HT-29 (cell line): ENCODE measurements at places on chromosomes 4 and X.

GRCh38 chrX:102979536-102979935 lies 42.5 kb downstream of the RAB40AL start:
- no peak for DNase-seq

- no peak for DNase-seq
These were observed 17.5 kb downstream of the RFC1 start for GRCh38 chr4:39348371-39349315.

DNA sequence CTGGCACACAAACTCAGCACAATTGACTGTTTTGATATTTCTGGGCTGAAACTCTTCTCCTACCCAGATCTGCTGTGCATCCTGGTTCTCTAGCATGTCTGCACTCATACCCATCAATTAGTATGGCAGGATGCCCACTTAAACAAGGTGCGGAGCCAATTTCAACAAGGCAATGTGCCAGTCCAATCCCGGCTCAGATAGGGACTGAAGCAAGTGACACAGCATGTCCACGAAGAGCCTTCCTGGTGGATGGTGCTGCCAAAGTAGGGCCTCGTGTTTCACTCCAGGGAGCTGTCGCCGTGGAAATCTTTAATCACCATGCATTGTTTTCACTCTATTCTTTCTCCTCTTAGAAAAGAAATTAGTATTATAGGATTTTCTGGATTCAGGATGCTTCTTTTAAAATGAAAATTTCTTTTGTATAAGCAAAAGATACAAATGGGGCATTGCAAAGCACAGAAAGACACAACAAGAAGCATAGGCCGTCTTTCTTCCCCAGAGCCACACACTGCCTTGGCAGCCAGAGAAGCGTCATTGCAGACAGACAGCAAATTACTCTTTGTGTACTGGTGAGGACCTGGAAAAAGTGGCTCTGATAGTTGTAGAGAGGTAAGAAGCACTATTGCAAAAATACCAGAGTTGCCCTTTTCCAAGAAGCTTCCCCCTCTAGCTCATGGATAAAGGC lies 40.6 kb upstream of the LSM6 start:
- DNase-seq, result no peak

- no peak for DNase-seq
These were observed 171.6 kb downstream of the NR3C2 start for GRCh38 chr4:148270630-148271029.

- DNase-seq, result no peak
These were observed 29.0 kb downstream of the RTL5 start for GRCh38 chrX:72102760-72103159.

- DNase-seq, result no peak
These were observed 70.8 kb upstream of the EPGN start for GRCh38 chr4:74237425-74237966.

GRCh38 chr4:10072420-10073017 lies 44.1 kb downstream of the WDR1 start:
- DNase-seq, result no peak

GRCh38 chr4:137651128-137651527 lies 118.8 kb upstream of the PCDH18 start:
- DNase-seq, result no peak
